Substantia nigra (tissue), 51 donors: ENCODE measurements at places on chromosomes 3 and 15.

GRCh38 chr3:29324180-29324651 lies 43.3 kb downstream of the RBMS3 start:
- peak; percentile 3 for DNase-seq

DNA sequence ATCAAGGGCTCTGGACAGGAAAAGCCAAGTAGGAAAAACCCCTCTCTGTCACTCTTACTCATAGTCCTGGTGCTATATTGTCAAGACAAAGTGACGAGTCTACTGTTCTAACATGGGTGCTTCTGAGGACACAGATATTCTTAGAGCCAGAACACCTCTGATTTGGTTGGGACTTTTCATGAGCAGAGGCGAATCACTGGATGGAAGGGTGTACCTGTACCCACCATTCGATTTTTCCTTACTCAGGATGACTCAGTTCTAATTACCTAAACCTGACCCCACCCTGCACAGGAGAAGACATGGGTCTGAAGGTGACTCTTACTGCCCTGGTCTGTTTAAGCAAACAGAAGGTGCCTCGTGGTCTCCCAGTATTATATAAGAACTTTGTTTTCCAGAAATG lies 58.5 kb downstream of the ABCC5 start:
- DNase-seq, result no peak

DNA sequence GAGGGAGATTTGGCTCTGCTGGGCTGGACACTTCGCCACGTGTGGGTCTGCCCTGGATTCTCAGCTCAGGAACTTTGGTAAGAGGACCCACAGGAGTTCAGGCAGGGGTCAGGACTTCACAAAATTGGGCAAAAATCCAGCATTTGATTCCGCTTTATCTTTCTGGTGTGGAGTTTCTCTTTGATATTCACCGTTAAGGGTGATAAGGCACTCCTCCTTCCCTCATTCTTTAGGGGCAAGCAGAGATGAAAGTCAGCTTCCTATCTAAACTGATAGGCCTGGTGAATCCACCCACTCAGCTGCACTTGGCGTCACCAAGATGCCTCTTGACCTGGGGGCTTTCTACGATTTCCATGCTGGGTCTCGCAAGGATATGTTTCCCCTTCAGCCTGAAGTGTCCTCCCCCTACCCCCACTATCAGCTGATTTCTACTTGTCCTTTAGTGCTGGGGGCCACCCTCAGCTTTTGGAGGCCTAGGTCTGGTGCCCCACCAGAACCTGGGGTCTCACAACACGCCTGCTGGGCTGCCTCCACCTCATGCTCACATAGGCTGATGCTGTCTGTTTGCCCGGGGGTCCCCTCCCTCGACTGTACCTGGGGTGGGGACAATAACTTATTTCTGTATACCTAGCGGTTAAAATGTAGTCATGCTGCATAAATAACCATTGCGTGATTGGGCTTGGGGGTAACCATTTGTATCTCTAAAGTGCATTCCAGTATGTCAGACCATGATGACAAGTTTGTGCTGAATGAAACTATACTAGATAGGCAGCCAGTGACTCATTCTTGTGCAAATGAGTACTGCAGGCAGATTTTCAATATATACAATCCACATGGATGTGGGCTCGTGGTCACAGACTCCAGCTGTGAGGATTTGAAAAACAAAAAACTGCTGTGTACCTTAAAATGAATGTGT lies 248.3 kb downstream of the ADAMTS17 start:
- no peak for DNase-seq

DNA sequence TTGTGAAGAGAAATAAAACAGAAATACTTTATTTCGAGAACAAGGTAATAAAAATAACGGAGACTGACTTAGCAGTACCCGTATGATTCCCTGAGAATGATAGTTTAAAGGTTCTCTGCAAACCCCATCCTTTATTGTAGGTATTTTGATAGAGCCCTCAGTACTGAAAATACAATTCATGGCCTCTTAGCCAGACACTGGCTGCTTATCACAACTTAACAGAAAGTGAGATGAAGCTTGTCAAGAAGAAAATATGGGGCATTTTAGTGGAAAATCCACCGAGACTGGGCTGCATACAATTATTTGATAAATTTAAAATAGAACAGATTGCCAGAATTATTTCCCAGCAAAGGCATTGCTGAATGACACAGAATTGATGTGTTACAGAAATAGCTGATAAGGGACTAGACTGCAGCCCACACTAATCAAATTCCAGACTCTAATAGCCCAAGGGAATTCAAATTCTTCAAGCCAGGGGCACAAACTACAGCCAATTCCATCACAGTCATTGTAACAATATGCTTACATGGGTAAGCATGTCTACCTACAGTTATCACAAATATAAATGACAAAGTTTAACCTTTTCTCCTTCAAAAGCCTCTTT lies 521.9 kb downstream of the PLOD2 start:
- no peak for DNase-seq

DNA sequence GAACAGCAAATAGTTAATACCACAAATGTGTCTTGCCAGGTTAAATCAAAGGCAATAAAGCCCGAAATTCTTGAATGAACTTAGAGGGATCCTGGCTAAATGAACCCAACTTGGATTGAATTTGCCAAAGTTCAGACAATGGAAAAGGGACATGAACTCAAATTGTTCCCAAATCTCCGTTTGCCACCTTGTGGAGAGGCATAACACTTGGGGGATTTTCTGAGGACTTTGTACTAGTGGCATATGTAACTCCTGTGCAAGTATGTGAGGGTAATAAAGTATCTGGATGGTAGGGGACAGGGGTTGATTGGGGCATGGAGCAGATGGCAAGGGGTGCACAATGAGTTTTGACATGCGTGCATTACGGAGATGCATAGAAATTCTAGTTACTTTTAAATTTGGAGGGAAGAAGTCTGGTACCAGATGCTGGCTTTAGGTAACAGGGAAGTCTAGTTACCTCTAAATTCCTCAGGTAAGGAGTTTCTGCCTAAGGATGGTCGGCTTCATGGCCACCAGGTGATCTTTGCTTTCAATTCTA lies 1.2 kb upstream of the TCAIM start:
- DNase-seq, result no peak

DNA sequence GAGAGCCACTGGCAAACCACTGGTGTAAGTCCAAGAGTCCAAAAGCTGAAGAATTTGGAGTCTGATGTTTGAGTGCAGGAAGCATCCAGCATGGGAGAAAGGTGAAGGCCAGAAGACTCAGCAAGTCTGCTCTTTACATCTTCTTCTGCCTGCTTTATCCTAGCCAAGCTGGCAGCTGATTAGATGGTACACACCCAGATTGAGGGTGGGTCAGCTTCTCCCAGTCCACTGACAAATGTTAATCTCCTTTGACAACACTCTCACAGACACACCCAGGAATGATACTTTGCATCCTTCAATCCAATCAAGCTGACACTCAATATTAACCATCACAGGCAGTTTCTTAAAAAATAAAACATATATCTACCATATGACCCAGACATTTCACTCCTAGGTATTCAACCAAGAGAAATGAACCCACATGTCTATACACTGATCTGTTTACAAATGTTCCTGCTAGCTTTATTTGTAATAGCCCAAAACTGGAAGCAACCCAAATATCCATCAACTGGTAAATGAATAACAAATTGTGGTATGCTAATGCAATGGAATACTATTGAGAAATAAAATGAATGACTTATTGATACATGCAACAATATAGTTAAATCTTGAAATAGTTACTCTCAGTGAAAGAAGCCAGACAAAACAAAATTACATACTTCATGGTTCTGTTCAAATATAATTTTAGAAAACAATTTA lies 373.8 kb downstream of the ZNF385D start:
- DNase-seq, result no peak

GRCh38 chr15:72117486-72118016 lies 399 bp downstream of the MYO9A start:
- no peak for DNase-seq

GRCh38 chr3:165816209-165816608 lies 21.0 kb downstream of the BCHE start:
- DNase-seq, result no peak

GRCh38 chr3:21407743-21408142 lies 343.3 kb downstream of the ZNF385D start:
- DNase-seq, result no peak

- DNase-seq, result no peak
Observed at GRCh38 chr3:57555306-57555705, 768 bp upstream of the PDE12 start.
